ENCODE measurements at places on chromosomes 2 and 18.
A peak's percentile ranks its signal among the peaks of the same experiment; 100 is the strongest.

GRCh38 chr2:7043690-7044089 lies 126.5 kb downstream of the RNF144A start:
- DNase-seq, result no peak

- no peak for DNase-seq
Measured at GRCh38 chr18:13540477-13541182, 185.7 kb downstream of the FAM210A start.

DNA sequence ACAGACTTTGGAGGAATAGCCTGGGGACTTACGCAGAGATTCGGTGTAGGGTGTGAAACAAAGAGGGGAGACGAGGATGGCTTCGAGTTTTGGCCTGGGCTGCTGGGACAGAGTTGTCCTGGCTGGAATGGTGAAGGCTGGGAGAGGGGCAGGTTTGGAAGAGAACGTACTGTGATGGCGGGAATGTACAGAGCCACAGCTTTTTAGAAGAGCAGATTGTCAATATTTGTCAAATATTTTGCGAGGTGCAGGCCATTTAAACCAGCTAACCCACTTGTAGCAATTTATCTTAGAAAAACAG lies 14.4 kb upstream of the ITM2C start:
- DNase-seq, result no peak

DNA sequence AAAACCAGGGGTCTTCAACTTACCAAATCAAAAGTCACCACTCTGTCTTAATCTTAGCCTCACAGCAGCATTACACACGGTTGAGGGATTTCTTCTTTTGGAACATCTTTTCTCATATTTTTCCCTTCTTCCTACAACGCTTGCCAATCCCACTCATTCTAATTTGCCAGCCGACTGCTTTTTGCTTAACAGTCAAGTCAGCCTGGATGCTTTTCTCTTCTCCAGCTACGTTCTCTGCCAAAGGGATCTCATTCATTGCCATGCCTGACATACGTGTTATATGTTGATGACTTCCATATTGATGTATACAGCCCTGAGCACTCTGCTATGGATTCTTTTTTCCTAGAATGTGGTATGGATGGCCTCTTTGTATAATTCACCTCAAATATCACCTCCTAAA lies 37.3 kb downstream of the CDH19 start:
- DNase-seq, result no peak

DNA sequence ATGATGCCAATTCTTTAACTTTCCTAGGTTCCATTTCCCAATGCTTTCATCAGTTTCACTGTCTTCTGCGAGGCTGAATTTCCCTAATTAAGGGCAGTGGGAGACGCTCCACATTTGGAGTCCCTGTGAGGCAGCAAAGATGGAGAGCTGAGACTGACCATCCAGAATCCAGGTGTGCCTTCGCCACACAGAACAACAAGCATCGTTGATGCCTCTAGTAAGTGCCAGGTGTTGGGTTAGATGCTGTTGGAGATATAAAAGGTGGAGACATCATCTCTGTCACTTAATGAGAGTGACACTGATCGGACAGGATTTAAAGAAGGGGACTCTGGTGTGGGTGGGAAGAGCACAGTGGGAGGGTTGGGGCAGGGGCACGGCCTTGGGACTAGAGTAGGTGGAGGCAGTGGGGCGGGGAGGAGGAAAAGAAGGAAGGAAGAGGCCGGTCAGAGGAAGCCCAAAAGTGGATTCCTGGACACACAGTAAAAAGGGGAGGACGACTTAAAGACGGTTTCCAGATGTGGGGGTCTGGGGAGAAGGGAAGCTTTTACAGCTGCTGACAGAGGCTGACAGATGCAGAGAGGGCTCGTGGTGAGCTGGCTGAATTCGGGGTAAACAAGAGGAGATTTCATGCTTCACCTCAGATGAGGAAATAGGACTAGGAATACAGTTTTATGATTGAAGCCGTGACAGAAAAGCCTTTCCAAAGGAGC lies 113.0 kb downstream of the BCL2 start:
- DNase-seq, result no peak

- no peak for DNase-seq
Measured at GRCh38 chr2:128735296-128735960, 416.8 kb upstream of the HS6ST1 start.

DNA sequence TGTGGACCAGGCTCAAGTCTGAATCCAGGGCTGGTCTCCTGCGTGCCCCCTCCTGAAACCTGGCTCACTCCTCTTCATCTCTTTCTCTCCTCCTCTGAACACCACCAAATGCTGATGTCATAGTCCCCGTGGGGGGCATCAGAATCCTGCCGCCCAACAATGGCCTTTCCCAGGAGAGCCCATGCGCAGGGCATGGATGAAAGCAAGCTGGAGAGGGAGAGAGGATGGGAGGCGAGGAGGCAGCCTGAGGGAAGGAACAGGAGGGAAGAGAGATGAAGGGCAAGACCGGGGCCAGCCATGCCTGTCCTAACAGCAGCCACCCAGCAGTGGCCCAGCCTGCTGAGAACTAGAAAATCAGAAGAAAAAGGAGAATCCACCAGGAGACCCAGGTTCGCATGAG lies 22.3 kb upstream of the LPIN1 start:
- DNase-seq, result no peak

GRCh38 chr2:86011449-86011941 lies 94.2 kb downstream of the POLR1A start:
- no peak for DNase-seq

DNA sequence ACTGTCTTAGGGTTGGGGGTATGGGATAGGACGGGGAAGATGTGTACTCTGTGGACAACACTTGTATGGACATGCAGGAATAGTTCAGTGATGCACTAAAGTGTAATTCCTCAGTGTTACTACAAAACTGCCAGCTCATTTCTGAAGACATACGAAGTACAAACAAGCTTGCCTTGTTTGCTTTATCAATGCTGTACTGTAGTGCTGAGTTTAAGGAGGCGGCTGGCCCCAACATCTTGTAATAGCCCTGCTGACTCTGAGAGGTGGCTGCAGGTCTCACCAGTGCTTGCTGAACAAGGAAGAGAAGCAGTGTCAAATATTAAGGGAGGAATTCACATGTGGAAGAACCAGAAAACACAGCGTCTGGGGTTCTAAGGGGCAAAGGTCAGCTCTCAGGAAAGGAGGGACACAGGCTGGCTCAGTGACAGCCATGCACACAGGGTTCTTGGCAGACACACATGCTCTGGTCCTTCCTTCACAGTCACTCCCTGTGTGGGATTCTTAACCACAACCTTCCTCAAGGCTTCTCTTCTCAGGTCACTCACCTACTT lies 39.8 kb upstream of the EVA1A start:
- no peak for DNase-seq

GRCh38 chr2:232653441-232653840 lies 20.0 kb downstream of the EFHD1 start:
- no peak for DNase-seq

- no peak for DNase-seq
Measured at GRCh38 chr2:109109342-109109741, 19.7 kb upstream of the SH3RF3 start.

- no peak for DNase-seq
Measured at GRCh38 chr2:191917430-191917881, 70.6 kb upstream of the CAVIN2 start.

GRCh38 chr18:35455926-35456763 lies 41.6 kb downstream of the INO80C start:
- peak; percentile 47 for DNase-seq

GRCh38 chr2:24104906-24105305 lies 18.2 kb downstream of the PFN4 start:
- DNase-seq, result no peak

DNA sequence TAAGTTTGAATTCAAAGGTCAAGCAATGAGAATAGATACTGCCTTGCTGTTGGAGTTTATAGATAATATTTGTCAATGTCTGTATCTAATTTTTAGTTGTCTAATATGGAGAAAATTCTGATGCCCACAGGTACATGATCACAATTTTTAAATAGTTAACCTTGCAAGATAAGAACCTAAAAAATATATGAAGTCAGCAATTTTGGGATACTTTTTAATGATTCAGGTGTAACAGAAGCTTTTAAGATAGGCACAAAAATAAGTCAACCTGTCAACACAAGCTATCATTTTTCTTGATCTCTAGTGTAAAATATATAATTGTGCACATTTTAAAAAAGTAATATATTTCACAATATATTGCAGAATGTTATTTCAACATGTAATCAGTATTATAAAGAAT lies 92.5 kb upstream of the IL1R2 start:
- no peak for DNase-seq

- peak; percentile 54 for DNase-seq
Measured at GRCh38 chr2:107337209-107337898, 451.4 kb upstream of the ST6GAL2 start.
